ENCODE measurements at places on chromosomes 12 and 14. TPM values are rescaled to one million over a fixed set of nuclear protein-coding genes. Genes with fewer than 3 reads are reported as not detected.

DNA sequence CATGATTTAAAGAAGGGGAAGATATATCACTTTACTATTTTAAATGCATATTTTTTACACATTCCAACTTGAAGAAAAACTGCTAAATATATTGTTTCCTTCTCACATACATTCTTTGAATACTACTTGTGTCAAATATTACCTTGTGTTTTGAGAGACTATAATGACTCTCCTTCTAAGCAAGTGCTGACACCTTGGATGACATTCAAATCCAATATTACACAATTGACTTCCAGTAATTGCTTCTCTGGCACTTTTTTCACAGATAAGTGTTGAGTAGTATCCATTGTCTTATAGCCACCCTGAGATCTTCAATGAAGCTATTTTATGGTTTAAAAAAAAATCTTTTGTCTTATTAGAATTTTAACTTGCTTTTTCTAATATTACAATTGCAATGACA is 61.2 kb upstream of the ST8SIA1 start:
- DNase-seq = no peak
- no peak overlapping the region for H3K4me3 ChIP-seq
- H3K36me3 ChIP-seq = peaks cover 2% of the 10 kb centered on the region
- H3K4me1 ChIP-seq = peaks cover 27% of the 10 kb centered on the region

DNA sequence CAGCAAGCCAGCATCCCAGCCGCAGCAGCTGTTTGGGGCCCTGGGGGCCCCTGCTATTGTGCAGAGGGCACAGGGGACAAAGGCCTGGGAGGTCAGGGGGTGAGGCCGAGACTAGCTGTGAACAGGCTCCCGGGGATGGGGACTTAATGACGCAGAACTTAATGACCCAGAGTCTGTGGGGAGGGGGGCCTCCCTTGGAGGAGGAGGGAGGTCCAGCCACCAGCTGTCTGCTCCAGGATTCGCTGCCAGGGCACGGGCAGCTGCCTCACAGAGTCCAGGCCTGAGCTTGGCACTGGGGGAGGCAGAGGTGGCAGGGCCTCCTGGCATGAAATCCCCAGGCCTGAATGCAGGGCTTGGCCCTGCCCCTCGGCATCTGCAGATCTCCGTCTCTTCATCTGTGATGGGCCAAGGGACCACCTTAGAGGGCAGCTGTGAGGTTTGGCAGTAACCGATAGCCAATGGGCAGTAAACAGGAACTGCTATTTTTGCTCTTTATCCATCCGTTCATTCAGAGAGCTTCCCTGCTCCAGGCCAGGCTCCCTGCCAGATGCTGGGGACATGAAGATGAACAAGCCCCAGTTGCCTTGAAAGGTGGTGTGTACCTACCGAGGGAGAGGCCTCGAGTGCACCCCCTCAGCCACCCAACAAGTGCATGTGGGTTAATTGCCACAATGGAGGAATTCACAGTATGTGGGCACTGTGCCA is 6.7 kb downstream of the FAM222A start:
- H3K27me3 ChIP-seq = peaks cover 37% of the 10 kb centered on the region
- H3K4me1 ChIP-seq = no peaks in the 10 kb centered on the region
- H3K36me3 ChIP-seq = no peaks in the 10 kb centered on the region
- no peak overlapping the region for H3K27ac ChIP-seq
- DNase-seq = no peak

DNA sequence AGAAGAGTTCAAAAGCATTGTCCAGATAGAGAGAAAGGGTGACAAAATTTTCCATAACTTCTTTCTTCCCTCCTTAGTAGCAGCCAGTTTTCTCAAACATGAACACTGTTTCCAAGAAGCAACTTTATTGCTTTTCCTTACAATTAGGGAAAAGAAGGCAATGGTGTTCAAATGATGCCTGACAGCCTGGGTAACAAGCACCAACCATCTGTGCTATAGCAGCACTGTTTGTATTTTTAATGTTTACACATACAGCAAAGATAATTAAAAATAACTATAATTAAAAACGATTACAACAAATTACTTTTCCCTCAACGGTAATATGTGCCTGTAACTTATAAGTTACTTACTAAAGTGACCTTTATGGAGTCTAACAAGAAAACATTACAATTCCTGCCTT is 450.6 kb upstream of the LMO3 start:
- no peaks in the 10 kb centered on the region for H3K4me1 ChIP-seq
- H3K36me3 ChIP-seq = no peaks in the 10 kb centered on the region
- no peak for DNase-seq
- no peak overlapping the region for H3K4me3 ChIP-seq
- no peaks in the 10 kb centered on the region for H3K27me3 ChIP-seq

GRCh38 chr12:30959110-30959710 is 32.7 kb downstream of the TSPAN11 start:
- no peak for DNase-seq
- H3K27me3 ChIP-seq = peaks cover 2% of the 10 kb centered on the region
- H3K4me1 ChIP-seq = peaks cover 1% of the 10 kb centered on the region
- H3K4me3 ChIP-seq = no peak overlapping the region

DNA sequence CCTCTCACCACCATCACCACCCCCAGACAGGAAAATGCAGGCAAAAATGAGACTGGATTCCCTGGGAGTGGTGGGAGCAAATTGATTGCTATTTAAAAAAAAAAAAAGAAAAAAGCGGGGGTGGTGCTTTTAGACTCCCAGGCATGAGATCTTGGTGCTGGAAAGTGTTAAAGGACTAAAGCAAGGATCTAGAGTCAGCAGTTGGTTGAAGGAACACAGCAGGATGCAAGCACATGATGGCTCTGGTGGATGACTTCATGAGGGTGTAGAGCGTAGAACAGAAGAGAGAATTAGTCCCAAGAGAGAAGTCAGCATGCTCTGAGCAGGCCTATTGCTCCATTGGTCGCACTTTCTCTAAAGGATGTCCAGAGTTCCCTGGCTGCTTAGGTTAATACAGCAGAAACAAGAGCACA is 183.8 kb upstream of the HMGA2 start:
- H3K4me3 ChIP-seq = no peak overlapping the region
- H3K27me3 ChIP-seq = no peaks in the 10 kb centered on the region
- H3K4me1 ChIP-seq = no peaks in the 10 kb centered on the region
- no peaks in the 10 kb centered on the region for H3K36me3 ChIP-seq

DNA sequence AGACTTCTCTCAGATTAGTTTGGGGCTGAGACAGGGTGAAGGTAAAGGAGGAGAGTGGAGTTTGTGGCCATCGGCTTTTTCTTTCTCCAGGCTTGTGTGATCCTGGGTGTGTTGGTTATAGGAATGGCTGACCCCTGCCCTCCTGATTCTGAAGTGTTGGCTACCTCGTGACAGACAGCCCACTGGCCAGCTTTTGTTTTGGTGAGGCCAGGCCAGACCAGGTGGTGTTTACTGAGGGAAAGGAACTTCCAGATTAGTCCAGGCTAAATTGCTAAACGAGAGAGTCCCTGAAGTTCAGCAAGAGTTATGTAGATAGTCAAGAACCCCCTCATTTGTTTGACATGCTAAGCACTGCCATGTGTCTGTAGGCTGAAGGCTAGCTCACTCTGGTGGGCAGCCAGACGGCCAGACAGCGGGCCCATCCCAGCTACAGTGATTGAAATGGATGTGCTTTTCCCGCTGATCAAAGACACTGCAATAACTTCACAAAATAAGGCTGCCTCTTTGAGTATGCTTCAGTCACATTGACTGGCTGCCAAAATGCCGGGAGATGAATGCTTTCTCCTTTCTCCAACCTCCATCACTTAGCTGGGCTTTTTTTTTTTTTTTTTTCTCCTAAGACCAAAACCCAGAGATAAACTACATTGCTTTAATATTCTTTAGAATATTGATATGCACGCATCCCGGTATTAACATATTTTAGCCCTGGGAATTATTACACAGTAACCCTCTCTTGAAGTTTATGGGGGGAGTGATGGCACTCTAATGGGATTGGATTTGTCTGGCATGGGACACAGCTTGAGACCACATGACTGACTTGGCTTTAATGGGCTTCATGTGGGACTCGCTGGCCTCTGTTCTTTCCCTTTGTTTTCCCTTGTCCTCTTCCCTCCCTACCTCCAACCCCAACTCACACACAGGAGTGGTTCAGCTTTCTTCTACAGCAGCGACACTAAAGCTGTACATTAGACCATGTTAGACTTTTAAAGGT is 76.9 kb downstream of the SMOC1 start:
- peaks cover 29% of the 10 kb centered on the region for H3K27me3 ChIP-seq
- no peaks in the 10 kb centered on the region for H3K36me3 ChIP-seq
- no peak overlapping the region for H3K4me3 ChIP-seq

DNA sequence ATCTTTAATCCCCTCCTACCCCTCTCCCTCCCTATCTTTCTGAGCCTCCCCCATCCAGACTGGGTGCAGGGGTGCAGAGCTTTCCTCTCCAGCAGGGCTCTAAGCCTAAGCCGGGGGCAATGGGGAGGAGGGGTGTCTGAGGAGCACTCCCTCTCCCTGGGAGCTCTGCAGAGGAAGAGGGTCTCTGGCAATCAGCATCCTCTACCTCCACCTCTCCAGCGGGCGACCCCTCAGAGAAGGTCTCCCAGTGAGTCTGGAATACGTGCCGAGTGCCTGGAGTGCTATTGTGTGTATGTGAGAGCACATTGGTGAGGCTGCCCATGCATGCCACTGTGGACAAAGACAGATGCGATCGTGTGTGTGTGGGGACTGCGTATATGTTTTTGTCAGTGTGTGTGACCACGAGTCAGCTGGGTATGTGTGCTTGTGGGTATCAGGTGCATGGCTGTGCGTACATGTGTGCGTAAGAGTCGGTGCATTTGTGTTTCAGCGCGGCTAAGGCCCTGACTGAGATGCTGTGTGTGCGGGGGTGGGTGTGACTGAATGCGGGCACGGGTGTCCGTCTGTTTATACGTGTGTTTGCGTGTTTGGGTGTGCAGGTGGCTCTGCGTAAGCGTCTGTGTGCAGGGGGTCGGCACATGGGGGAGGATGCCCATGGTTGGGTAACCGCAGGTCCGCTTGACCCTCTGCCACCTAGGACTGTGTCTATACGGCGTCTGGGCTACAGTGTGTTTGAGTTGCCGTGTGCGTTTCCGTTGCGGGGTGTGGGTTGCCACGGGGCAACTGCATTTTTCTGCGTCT is 905 bp upstream of the DLK1 start:
- no peaks in the 10 kb centered on the region for H3K4me1 ChIP-seq
- H3K4me3 ChIP-seq = no peak overlapping the region
- no peak overlapping the region for H3K27ac ChIP-seq
- peaks cover 37% of the 10 kb centered on the region for H3K27me3 ChIP-seq
- DNase-seq = no peak
- H3K36me3 ChIP-seq = no peaks in the 10 kb centered on the region

- H3K27me3 ChIP-seq = peaks cover 8% of the 10 kb centered on the region
- H3K4me1 ChIP-seq = peaks cover 19% of the 10 kb centered on the region
- no peak overlapping the region for H3K27ac ChIP-seq
- H3K36me3 ChIP-seq = no peaks in the 10 kb centered on the region
Observed at GRCh38 chr12:95099270-95099790, 25.9 kb upstream of the NR2C1 start.

GRCh38 chr12:118065380-118065779 is 4.4 kb upstream of the WSB2 start:
- peaks cover 54% of the 10 kb centered on the region for H3K4me1 ChIP-seq
- H3K4me3 ChIP-seq = peak overlapping the region; percentile 21
- DNase-seq = no peak
- peak overlapping the region; percentile 84 for H3K27ac ChIP-seq

DNA sequence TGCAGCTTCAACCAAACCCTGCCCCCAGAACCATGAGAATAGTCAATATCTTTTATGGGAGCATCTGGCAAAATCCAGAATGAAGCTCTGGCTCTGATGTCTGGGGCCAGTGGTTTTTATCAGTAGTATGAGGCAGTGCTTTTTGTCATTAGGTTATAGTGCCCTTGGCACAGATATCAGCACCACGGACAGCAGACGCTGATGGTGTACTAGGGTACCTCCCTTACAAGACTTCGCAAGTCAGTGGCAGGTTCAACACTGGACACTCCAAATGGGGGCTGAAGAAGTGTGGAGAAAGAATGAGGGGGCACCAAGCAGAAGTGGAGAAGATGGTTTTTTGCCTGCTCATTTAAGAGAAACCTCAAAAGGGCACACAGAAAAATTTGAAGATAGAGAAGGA is 68.2 kb upstream of the E2F7 start:
- H3K27me3 ChIP-seq = no peaks in the 10 kb centered on the region
- no peaks in the 10 kb centered on the region for H3K4me1 ChIP-seq
- no peak overlapping the region for H3K27ac ChIP-seq

- H3K27me3 ChIP-seq = no peaks in the 10 kb centered on the region
- H3K27ac ChIP-seq = peak within 1 kb of the TSS; percentile 93
- H3K4me3 ChIP-seq = peak within 1 kb of the TSS; percentile 83
- H3K4me1 ChIP-seq = peaks cover 86% of the 10 kb centered on the region
- DNase-seq = peak; percentile 79
Observed at GRCh38 chr14:93976477-93977057, at the start of gene ASB2. Gene ASB2, minus strand, starts transcription at chr14:93976570. Its CDS starts 12,031 bp downstream, at chr14:93964539.

GRCh38 chr14:93319958-93320357 is 12.9 kb downstream of the BTBD7 start:
- H3K4me3 ChIP-seq = no peak overlapping the region
- DNase-seq = no peak
- peaks cover 20% of the 10 kb centered on the region for H3K4me1 ChIP-seq
- peaks cover 16% of the 10 kb centered on the region for H3K36me3 ChIP-seq

GRCh38 chr12:112686373-112686772 is 105.2 kb upstream of the RPH3A start:
- H3K4me3 ChIP-seq = no peak overlapping the region
- H3K36me3 ChIP-seq = no peaks in the 10 kb centered on the region
- H3K27ac ChIP-seq = no peak overlapping the region
- no peak for DNase-seq

GRCh38 chr12:14771651-14772137 is 31.6 kb downstream of the WBP11 start:
- peaks cover 34% of the 10 kb centered on the region for H3K36me3 ChIP-seq
- H3K4me1 ChIP-seq = peaks cover 48% of the 10 kb centered on the region
- peak overlapping the region; percentile 99 for H3K27ac ChIP-seq
- peak; percentile 58 for DNase-seq
- no peaks in the 10 kb centered on the region for H3K27me3 ChIP-seq

GRCh38 chr14:58488550-58488949 is 61.0 kb downstream of the KIAA0586 start:
- no peaks in the 10 kb centered on the region for H3K27me3 ChIP-seq
- H3K4me3 ChIP-seq = no peak overlapping the region
- peaks cover 12% of the 10 kb centered on the region for H3K4me1 ChIP-seq
- DNase-seq = peak; percentile 43
- H3K36me3 ChIP-seq = peaks cover 21% of the 10 kb centered on the region

DNA sequence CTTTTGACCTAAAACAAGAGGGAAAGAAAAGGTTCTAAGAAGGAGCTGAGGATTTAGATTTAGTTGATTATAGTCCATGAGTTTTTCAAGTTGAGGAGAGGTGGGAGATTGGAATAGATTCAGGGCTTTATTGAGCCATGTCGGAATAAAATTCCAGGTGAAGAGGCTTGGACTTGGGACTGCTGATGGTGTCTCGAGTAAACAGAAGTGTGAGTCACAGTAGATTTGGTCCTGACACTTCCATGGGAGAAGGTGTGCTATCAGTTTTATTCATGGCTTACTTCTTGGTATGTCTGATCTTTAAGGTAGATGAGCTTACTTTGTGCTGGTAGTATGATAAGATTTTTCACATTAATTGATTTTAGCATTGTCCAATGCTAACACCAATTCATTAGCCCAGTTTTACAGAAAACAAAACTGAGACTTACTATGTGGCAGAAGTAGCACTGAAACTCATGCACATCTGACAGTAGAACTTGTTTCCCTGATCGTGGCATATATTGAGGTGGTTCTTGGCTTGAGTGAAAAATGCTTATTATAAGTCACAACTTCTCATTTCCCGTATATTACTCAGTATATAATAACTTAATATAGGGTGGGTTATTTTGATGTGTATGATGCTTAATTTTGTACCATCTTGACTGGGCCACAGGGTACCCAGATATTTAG is 172.4 kb upstream of the IGF1 start:
- no peak for DNase-seq
- H3K36me3 ChIP-seq = no peaks in the 10 kb centered on the region
- H3K27me3 ChIP-seq = no peaks in the 10 kb centered on the region
- no peak overlapping the region for H3K4me3 ChIP-seq

Gene IL23A
- total RNA-seq = 12.4 TPM

Gene SYNDIG1L
- not detected for total RNA-seq

Gene PPFIA2
- total RNA-seq = not detected

Gene NOXRED1
- 0.53 TPM for total RNA-seq
